ENCODE measurements at places on chromosomes 2 and 18.
A peak's percentile ranks its signal among the peaks of the same experiment; 100 is the strongest.

GRCh38 chr2:85413592-85414420 lies 3.6 kb upstream of the CAPG start:
- peak; percentile 30 for DNase-seq

DNA sequence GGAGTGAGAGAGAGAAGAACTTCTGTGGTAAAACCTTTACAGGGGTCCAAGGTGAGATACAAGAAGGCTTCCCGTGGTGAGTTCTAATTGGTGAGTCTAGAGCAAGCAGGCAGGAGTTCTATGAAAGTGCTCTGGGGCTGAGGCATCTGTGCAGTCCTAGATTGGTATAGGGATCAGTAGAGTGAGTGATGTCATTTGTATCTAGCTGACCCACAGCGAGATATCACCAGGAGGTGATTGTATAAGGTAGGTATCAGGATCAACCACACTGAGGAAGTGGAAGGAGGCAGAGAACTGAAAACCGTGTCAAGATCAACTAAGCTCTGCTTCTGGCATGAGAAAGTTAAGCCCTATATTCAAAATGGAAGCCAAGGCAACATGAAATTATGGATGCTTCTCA lies 1648.9 kb upstream of the TMEFF2 start:
- no peak for DNase-seq

DNA sequence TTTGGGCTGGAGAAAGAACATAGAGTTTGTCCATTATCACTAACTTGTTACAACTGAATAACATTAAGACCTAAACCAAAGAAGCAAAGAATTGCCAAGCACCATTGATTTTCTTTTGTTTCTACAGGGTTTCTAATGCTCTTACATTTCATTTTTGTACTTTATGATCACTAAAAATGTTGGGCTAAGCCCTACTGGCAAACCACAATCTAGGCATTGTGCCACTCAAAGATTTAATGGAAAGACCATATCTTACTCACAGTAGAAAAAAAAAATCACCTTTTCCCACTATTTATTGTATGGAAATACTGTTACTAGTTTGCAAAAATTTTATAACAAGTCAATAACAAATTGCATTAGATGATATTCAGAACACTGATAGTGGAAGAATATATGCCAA lies 447.4 kb upstream of the PKDCC start:
- DNase-seq = no peak

DNA sequence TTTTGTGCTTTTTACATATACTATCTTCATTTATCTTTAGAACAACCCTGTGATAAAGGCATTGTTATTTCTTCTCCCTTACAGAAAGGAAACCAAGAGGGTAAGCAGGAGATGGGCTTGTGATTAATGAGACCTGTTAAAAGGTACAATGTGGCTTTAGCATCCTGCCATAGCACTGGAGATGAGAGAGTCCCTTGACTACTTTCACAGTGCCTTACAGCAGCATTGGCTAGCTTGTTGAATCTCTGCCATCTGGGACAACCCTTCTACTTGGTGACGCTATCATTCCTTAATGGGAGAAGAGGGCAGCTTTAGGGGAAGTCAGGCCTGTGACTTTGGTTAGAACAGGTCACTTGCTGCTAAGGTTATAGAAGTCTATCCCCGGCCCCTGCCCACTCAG lies 68.1 kb upstream of the LYPD6B start:
- no peak for DNase-seq

DNA sequence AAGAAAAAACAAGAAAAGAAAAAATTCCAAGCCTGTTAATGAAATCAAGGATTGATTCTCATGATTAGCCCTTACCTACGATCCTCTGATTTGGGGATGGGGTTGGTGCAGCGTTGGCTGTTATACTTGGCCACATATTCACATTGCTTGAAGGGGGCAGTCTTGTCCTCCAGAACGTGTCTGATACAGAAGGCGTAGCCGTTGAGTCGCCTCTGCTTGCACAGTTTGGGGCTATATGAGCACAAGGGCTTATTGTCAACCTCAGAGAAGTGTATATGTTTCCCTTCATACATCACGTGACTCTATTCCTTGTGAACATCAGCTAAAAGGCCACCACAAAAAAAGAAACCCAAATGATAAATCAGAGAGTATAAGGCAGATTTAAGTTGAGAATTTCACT lies 23.2 kb downstream of the INO80D start:
- DNase-seq = no peak

- DNase-seq = no peak
Observed at GRCh38 chr2:178905261-178905660, 98.0 kb upstream of the TTN start.

DNA sequence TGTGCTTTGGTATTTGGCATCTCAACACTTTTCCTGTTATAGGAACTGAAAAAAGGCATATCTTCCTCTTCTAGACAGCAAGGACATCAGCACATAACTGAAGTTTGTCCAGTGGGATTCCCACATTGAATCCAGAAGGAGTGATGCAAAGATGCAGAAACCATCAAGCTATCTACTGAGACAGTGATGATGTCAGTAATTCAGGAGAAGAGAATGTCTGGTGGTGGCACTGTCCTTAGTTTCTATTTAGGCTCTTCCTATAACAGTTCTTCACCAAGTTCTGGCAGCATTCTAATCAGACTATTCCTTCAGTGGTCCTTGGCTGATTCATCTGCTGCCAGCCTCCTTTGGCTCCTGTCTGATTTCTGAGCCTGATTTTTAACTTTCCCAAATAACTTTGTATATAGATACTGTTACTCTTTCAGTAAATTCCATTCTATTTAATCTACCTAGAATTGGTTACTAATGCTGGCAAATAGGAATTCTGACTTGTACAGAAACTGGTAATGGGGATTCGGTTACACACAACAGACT lies 56.6 kb upstream of the AGPS start:
- DNase-seq = no peak

- DNase-seq = no peak
Observed at GRCh38 chr2:153163055-153163454, 315.5 kb downstream of the RPRM start.

DNA sequence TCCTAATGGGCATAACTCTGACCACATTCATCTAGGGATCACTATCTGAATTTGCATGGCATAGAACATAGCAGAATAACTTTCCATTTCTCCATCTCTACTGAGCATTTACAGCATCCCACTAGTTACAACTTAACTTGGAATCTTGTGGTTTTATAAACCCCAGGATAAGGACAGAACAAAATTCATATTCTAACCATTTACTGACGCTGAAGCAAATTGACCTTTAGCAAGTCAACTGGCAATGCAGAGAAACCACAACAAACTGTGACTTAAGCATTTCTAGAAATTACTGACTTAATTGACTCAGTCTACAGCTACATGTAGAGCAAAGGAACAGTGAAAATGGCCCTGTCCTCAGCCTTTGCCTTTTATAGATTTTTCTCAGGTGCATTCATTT lies 61.2 kb downstream of the DCC start:
- no peak for DNase-seq

- DNase-seq = no peak
Observed at GRCh38 chr18:72197591-72197990, 346.6 kb downstream of the CBLN2 start.

DNA sequence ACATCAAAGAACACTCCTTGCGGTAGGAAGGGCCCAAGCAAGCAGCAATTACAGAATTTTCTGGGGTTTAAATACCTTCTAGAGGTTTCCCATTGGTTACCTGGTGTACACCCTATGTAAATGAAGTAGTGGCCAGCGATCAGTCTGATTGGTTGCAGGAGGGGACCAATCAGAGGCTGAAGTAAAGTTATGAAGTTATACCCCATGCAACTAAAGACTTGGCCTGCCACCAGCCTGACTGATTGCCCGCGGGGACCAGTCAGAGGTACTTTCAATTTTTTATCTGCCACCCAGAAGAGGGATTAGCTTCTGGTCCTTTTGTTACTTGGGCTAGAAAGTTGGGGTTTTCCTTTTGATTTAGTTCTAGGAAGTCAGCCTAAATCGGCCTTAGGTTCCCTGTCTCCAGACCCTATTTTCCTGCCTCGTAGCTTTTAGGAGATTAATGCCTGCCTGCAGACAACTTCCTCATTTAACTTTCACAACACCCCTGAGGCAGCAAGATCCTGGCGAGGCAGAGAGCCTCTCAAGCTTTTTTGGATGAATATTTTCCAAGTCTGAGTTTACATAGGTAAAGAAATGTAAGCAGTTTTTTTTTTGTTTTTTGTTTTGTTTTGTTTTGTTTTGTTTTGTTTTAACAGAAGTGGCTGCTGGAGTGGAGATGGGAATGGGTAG lies 1.5 kb upstream of the DGUOK start:
- DNase-seq = no peak

DNA sequence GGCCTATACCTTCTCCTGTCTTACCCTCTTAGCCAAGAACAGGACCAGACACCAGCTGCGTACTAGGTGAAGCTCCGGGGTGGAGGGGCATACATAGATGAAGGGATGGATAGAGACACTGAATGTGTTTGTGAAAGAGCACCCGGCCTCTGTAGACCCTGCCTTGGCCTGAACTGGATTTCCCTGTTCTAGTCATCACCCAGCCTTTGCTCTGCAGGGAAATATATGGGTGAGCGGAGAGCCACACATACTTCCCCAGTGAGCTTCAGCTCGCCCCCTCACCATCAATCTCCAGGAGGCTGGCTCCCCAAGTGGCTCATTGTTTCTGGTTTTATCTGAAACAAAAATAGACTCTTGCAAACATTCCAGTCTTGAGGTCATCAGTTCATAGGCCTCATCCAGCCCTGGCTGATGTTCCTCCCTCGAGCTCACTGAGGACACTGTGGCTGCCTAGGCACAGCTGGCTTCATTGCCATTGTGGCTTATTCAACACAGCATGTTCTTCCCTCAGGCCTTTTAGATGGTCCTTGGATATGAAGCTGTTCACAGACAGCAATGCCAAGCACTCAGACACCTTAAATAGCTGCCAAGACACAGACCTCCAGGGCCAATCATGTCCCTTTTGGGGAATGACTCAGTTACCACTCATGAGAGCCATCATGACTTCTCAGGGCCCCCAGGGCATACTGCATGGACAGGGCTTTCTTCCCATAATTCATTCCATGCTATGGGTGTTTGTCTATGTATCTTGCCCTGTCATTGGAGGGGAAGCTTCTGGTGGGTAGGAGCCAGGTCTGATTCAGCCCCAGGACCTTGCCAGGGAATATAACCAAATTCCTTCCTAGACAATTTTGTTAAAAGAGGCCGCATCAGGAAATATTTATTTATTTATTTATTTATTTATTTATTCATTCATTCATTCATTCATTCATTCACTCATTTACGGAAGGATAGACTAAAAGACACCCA lies 82.4 kb downstream of the TTC32 start:
- no peak for DNase-seq

DNA sequence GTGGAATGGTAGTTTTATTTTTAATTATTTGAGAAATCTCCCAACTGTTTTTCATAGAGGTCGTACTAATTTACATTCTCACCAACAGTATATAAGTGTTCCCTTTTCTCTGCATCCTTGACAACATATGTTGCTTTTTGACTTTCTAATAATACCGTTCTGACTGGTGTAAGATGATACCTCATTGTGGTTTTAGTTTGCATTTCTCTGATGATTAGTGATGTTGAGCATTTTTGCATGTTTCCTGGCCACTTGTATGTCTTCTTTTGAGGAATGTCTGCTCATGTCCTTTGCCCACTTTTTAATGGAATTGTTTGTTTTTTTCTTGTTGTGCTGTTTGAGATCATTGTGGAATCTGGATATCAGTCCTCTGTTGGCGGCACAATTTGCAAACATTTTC lies 242.5 kb downstream of the ZNF521 start:
- DNase-seq = no peak

DNA sequence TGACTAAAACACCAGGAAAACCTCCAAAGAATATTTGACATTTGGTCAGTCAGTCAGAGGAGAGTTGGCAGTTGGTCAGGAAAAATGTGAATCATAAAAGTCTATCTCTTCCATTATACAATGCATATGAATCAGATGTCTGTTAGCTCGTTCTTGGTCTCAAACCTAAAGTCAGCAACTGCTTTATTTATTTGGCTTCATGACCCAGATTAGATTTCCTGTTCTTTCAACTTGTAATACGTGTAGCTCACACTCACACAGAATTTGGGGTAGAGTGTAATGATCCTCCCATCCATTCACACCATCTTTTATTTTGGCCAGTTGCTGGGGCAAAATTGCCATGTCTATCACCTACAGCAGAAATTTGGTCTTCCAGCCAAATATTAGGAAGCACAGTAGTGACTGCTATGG lies 81.9 kb upstream of the COL5A2 start:
- no peak for DNase-seq

DNA sequence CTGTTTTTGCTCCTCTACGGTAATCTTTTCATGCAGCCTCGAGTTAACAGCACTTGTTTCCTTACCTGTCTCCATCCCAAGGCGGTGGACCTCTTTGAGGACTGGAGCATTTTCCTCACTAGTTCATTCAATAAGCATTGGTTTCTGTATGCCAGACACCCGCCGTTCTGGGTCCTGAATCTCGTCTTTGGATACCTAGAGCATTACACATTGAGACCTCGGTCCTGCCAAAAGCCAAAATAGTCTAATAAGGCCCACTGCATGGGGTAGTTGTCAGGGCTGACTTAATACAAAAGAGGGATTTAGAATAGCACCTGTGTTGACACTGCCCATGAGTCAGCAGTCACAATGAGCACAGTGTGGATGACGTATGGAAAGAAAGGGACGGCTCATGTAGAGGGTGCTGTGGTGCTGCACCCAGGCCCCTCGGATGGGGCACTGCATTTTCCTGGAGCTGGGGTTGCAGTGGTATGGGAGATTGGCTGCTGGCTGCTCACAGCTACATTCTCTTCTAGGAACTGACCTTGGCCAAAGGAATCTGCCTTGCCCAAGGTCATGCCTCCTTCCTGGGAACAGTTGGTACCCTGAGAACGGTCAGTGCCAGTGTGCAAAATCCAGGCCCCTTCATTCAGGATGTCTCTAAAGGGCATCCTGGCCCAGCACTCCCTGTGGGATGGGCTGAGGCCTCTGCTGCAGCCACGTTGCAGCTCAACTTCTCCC lies 126.9 kb upstream of the NCK2 start:
- DNase-seq = no peak

GRCh38 chr2:86621280-86621943 lies 2.3 kb downstream of the RNF103 start:
- DNase-seq = no peak

Data from activated CD8-positive, alpha-beta memory T cell treated with anti-CD3 and anti-CD28 coated beads for 1 hour (primary cell).